ENCODE measurements at places on chromosomes 11 and 22.
A peak's percentile ranks its signal among the peaks of the same experiment; 100 is the strongest.

DNA sequence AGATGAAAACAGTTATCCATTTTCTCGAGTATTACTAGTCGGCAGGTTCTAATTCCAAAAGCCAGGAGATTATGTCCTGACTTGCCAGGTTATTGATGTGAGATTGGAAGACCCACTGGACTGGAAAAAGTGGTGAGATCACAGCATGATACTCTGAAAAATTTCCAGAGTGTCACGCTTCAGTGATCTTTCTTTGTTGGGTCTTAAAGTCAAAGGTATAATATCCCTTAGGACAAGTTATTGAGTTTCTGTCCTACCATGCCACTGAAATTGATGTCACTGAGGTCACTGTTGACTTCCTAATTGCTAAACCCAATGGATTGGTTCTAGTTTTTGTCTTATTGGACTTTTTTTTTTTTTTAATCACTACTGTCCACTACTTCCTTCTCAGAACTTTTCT lies 104.5 kb upstream of the GRAMD1B start:
- DNase-seq, result no peak

- no peak for DNase-seq
Observed at GRCh38 chr11:93444617-93445073, 98.5 kb downstream of the SMCO4 start.

DNA sequence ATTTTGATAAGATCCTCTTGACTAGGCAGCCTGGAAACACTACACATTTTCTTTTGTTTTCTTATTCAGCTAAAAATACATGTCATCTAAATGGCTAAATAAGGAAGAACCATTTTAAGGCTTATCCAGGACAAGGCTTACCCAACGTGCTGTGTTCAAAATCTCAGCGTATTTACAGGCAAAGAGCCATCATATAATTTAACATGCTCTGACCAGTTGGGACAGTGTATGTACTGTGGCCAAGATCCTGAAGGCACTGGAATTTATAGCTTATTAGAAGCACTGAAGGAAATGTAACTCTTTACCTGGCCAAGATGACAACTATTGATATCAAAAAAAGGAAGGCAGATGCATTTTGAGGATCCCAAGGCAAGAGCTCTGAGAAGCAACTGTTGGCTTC lies 71.1 kb downstream of the PPFIBP2 start:
- no peak for DNase-seq

GRCh38 chr11:23569547-23569946 lies 709.3 kb upstream of the CCDC179 start:
- no peak for DNase-seq

DNA sequence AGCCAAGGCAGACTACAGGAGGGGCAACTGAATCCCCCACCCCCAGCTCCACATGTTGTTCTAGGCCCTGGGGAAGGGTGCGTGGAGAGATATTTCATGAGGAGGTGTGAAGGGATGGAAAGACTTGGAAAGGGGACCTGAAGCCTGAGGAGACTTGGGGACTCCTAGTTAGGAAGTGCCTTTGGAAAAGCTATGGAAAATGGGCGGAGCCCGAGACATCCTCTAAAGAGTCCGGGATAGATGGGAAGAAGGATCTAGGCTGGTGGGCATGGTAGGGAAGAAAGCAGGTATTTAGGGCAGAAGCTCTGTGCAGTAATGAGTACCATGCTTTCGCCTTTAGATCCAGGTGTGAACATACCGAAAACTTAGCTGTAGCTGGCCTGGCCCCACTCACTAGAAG lies 15.0 kb upstream of the CYP2R1 start:
- DNase-seq, result no peak

DNA sequence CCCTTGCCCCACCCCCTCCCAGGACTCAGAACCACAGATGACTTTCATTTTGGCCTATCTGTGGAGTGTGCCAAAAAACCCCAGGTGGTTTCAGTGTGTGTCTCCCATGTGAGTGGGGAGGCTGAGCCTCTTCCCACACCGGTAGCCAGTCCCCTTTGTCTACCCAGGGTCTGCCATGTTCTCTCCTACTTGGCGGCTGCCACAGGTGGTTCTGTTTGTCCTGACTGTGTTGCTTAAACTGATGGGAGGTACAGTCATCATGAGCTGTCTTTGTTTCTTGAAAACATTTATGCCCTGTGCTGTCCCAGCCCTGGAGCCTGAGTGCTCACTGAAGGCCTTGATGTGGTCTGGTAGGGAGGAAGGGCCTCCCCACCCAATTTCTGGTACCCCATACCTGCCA lies 39.7 kb upstream of the SUSD2 start:
- DNase-seq, result no peak

- no peak for DNase-seq
Observed at GRCh38 chr22:36884349-36885158, 23.7 kb downstream of the NCF4 start.

DNA sequence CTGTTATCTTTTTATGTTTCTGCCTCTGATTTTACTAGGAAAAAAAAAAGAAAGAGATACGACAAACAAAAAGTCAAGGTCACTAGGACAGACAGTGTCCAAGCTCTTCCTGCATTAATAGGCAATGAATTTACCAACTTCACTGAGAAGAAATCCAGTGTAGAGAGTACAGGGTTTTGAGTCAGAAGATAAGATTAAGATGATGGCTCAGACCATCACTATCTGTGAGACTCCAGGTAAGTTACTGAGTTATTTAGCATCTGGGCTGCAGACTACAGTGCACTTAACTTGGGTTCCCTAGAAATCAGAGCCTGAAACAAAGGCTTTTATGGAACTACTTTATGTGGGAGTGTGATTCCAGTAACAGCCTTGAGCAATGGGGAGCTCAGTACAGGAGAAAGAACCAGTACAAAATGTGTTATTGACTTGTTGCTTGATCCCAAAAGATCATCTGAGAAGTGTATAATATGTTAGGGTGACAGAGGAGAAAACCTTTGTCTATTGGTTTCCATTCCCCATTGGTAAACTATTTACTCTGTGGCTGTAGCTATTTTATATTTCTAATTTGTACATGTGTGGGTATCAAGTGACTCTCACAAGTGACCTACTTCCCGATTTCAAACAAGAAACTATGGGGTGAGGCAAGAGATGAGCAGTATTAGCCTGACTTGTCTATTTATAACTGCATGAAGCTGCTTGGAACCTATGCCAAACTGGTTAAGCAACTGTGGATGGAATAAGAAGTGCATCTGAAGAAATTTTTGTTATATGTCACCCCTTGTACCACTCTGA lies 395.8 kb downstream of the RAB38 start:
- no peak for DNase-seq

DNA sequence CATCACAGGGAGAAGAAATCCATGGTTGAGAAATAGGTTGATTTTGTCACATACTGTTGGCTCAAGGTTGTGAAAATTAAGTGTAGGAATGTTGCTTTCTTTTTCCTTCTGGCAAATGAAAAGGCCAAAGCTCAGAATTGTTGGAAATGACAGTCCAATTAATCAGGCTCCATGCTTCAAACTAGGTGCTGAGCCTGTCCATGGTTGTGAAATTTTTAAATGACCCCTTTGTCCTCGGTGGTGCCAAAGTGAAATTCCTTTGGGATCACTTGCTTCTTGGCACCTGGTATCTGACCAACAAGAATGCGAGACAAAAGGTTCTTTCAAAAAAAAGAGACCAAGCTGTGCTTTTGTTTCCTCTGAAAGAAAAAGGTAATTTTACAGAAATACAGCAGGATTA lies 451.9 kb downstream of the ETS1 start:
- no peak for DNase-seq

- no peak for DNase-seq
Observed at GRCh38 chr11:25901415-25901814, 430.5 kb upstream of the ANO3 start.

DNA sequence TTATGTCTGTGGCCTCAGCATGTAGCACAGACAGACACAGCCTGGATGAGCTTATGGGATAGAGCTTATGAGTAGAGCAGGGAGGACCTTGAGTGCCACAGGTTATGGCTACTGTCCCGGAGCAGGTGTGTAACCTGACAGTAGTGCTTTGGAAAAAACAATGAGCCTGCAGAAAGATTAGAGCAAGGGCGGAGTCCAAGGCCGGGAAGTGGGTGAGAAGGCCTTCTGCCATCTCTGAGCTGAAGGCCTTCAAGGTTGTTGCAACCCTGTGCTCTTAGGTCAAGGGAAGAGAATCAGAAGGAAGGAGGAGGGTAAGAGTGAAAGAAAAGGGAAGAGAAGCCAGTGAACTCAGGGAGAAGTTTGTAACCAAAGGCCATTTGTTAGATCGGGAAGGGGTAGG lies 3.9 kb upstream of the TAGLN start:
- no peak for DNase-seq

DNA sequence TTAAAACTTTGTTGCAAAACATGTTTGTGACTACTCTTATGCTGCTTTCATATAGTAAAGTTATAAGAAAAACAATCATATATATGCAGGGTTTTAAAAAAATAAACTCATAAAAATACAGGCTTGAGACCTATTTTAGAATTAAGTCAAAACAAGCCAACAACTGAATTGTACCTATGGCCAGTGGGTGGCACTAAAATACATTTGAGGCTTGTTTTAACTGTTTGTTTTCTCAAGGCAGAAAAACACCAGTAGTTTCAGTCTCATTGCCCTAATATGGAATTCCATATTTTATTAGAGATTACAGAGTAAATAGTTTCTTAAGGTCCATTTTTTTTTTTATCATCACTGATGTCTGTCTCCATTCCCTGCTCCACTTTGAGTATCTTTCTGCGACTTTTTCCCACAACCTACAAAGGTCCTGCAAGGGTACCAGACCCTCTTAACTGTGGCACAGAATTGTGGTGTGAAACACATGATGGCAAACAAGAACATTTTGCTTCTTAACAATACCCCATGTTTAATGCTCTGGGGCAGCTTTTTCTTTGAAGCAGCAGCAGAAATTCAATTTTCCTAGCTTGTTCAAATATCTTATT lies 8.5 kb upstream of the CCDC89 start:
- DNase-seq, result no peak

DNA sequence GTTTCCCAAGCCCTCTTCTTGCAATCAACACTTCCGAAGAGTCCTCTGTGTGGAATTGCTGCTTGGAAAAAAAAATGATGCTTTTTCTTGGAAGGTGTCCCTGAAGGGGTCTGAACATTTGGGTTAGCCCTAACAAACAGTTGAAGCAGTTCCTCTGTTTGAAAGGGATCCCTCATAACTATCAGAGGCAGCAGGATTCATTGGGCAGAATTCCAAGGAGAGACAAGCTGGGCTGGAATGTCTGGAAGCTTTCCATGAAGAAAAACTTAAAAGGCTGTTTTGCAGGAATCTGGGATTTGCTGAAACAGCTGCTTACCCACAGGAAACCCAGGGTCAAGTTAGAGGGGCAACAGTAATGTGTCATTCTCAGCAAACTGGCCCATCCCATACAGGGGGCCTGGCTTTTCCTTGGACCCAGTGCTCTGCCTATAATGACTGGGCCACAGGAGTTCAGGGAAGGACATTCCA lies 3.1 kb downstream of the CSNK2A3 start:
- DNase-seq, result no peak

DNA sequence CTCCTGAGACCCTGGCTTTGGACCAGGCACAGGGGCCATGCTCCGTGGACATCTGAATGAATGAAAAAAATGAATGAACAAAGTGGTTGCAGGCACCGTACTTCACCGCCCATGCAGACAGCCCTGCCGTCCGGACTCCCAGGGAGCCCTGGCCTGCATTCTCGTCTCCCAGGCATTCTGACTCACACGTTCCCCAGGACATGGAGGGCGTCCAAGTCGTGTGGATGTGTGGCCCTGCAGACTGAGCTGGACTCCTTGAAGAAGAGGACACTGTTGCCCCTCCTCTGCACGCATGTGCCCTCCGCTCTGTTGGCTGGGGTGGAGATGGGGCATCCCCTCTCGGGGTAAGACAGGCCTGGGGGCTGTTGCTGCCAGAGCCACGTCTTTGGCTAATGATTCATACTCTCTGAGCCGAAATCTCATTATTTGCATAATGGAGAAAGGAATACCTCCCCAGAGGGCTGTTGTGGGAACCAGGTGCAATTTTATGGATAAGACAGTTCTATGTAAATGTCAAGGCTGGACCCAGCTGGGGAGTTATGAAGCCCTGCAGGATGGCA lies 49.7 kb downstream of the RTL6 start:
- peak; percentile 88 for DNase-seq

DNA sequence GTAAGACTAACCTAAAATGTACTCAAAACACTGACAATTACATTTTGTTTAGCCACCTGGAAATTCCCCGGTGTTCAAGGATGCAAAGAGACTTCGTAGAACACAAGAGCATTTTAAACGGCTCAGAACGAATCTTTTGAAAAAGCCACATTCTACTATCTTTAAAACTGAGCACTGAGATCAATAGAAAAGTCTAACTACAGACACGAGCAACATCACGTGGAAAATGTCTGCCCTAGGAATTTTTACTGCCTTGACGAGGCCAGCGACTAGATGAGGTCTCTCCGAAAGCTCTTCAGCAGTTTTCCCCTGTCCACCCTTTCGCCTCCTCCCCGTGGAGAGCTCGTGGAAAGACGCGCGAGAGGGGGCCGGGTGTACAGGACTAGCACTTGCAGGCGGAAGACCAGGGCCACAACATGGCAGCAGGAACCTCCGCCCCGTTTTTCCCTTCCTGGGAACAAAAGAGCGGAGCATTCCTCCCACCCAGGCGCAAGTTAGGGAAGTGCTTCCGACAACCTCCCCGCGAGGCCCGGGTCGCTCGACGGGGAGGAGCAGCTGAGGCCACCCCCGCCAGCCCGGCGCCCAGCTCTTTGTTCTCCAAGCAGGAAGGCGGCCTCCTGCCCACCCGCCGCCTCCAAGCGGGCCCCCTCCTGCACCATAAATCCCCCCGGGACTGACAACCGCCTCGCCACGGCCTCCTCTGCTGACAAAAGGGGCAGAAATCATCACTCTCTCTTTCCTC lies 1.1 kb downstream of the EIF4G2 start:
- DNase-seq, result no peak

GRCh38 chr11:12154871-12155668 lies 44.7 kb downstream of the MICAL2 start:
- DNase-seq, result no peak

GRCh38 chr22:48138855-48139254 lies 1376.4 kb downstream of the TBC1D22A start:
- no peak for DNase-seq

GRCh38 chr22:26364066-26365015 lies 64.7 kb upstream of the ASPHD2 start:
- no peak for DNase-seq

GRCh38 chr11:86068138-86068871 lies 579 bp downstream of the PICALM start:
- no peak for DNase-seq

DNA sequence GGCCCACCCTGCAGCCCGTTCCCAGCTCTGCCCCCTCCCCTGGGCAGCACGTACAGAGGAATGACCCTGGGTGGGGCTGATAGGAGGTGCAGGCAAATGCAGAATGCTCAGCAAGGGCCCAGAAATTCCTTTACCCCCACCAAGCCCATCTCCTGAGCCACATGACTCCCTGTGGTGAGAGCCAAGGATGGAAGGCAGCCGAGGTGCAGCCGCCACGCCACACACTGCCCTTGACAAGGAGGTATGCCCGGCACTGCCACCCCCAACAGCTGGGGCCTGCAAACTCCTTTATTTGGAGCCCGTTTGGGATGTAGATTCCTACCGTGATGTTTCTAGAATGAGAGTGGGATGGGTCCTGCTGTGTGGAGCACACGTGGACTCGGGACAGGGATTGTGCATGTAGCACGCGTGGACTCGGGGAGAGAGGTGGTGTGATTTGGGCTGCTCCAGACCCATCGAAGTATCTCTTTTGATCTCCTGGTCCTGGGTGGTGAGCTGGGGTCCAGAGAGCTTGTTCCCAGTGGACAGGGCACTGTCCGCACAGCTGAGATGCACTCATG lies 12.9 kb downstream of the GTSE1 start:
- DNase-seq, result no peak

GRCh38 chr11:17762309-17762974 lies 27.9 kb downstream of the KCNC1 start:
- no peak for DNase-seq

Measured in RWPE2 (cell line).